ENCODE measurements at places on chromosomes 4 and X. TPM values are rescaled to one million over a fixed set of nuclear protein-coding genes. Genes with fewer than 3 reads are reported as not detected.

The AMBN gene
- not detected for total RNA-seq

The PASD1 gene
- total RNA-seq = not detected

The GLUD2 gene
- total RNA-seq = 0.93 TPM

The TMEM35A gene
- total RNA-seq = 0.14 TPM

The RTL5 gene
- under 0.01 TPM for total RNA-seq

The PABPC5 gene
- total RNA-seq = not detected

The SPANXA2 gene
- not detected for total RNA-seq

Measured in nasal cavity respiratory epithelium epithelial cell of viscerocranial mucosa (primary cell).